ENCODE measurements at places on chromosomes 12 and 14.
A peak's percentile ranks its signal among the peaks of the same experiment; 100 is the strongest.

- no peak for DNase-seq
These were observed 17.2 kb upstream of the PIWIL1 start for GRCh38 chr12:130320536-130320935.

- no peak for DNase-seq
These were observed 663 bp downstream of the LRRK2 start for GRCh38 chr12:40225337-40225983.

DNA sequence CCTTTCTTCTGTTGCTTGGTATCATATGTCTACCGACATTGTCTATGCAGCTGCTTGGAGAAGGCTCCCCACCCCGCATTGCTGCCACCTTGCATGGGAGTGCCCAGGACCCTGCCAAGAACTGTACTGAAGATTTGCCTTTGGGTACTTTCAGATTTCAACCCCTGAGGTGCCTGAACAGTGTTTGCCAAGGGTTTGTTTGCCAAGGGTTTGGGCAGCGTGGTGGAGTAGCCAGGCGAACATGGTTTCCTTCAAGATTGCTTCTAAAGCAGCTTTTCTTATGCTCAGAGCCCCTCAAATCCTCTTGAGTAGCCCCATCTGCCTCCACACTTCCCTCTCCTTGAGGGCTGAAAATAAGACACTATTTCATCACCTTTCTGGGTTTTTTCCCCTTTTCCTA lies 25.3 kb upstream of the CRY1 start:
- no peak for DNase-seq

GRCh38 chr14:50763382-50764007 lies 67.5 kb downstream of the NIN start:
- DNase-seq: no peak

DNA sequence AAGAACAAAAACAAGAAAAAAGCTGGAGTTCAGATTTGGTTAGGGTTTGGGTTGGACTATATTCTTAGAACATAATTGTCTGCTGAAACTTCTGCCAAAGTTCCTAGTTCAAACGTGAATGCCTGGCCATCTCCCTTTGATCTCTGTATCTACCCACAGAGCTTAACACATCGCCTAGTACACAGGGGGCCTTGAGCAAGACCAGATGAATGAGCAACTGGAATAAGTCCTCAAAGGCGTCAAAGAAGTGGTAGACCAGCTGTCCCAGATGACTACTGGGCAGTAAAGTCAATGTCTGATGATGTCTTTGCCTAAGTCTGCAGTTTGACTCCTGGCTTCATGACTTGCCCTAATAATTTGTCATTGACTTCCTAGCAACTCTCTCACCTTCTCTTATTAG lies 13.9 kb upstream of the STAB2 start:
- no peak for DNase-seq

GRCh38 chr12:111368291-111368787 lies 556 bp downstream of the PHETA1 start:
- no peak for DNase-seq

- DNase-seq: no peak
These were observed 6.0 kb upstream of the SLC22A17 start for GRCh38 chr14:23358553-23359166.

DNA sequence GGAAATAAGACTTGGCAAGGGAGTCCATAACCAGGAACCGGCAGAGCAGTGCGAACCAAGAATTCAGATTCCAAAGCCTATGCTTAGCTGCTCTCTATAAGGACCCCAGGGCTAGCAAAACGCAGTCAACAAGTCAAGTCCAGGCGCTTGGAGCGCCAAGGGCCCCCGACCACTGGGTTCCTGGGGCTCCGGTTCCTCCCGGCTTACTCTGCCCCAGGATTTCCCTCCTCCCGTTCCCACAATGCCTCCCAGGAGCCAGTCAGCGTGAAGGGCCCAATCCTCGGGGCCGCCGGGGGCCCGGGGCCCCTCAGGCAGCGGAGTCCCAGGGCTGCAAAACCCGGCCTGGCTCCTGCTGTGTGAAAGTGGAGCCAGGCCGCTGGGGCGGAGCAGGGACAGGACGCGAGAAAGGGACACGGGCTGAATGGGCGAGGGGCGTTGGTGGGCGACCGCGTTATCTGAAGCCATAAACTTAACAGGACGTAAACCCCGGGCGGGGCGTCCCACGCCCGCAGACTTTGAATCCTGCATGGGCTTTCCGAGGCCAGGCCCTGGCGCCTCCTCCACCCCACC lies 1.5 kb downstream of the KRT8 start:
- DNase-seq: peak; percentile 18

DNA sequence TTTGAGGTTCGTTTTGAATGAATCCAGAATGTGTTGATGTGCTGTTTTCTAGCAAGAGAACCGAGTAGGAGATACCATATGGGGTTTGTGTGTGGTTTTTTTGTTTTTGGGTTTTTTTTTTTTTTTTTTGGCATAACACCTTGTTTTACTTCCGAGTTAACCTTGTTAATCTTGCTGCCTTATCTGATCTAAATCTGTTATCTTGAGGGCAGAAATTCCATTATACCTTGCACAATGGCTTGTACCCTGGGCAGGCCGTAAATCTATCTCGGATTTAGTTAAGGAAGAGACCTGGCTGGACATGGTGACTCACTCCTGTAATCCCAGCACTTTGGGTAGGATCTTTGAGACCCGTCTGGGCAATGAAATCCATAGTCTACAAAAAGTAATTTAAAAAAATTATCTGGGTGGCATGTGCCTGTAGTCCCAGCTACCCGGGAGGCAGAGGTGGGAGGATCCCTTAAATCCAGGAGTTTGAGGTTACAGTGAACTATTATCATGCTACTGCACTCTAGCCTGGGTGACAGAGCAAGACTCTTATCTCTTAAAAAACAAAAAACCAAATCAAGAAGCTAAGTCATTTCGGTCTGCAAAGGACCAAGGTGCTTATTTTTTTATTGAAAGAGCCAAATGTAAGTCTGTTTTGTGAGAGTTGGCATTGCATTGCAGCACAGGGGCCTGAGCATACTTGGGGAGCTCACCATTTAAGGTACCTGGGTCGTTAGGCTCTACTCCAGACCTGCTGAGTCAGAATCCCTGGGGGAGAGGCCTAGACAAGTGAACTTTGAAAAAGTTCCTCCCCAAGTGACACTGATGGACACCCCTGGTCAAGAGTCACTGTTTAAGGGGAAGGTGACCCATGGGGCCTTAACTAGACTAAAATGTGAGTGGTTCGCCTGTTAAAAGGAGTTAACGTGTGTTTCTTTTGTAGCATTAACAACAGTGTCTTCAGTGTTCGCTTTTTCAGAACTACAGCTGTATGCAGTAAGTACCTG lies 6.7 kb downstream of the DLST start:
- no peak for DNase-seq

GRCh38 chr14:34496679-34497513 lies 34.9 kb upstream of the SPTSSA start:
- no peak for DNase-seq

- no peak for DNase-seq
These were observed 2.0 kb downstream of the NFKBIA start for GRCh38 chr14:35402323-35403113.

GRCh38 chr14:54877703-54878021 lies 25.0 kb downstream of the GCH1 start:
- DNase-seq: no peak

DNA sequence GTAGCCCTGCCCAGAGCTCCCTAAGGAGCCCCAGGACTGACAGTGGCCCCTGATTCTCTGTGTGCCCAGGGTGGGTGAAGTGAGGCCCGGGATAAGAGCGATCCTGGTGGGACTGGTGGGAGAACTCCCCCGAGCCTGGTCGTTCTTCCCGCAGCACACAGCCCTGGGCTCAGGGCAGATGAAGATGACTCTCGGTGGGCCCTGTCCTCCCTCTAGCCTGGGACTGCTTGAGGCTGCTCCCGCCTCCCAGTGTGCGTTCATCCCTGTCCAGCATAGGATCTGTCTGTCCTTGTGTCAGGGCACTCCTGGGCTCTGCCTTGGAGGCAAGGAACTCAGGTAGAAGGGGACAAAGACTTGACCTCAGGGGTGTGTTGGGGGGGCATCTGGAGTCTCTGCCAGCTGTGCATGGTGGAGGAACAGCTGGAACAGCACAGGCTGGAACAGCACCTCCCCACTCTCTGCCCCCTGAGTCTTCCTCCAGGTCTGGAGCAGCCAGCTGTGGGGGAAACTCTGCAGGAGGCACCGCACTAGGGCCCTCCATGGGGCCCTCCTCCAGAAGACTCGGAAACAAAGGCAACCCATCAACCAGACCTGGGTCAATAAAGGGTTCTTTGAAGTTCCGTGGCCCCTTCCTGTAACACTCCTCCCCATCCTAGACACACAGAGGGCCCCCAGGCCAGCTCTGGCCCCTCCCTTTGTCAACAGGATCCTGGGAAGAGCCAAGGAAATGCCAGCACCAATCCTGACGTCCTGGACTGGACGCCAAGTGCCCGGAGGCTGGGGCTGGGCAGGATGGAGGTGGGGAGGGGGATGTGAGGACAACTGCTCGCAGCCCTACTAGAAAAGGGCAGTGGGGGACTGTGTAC lies 15.9 kb downstream of the FAIM2 start:
- no peak for DNase-seq

DNA sequence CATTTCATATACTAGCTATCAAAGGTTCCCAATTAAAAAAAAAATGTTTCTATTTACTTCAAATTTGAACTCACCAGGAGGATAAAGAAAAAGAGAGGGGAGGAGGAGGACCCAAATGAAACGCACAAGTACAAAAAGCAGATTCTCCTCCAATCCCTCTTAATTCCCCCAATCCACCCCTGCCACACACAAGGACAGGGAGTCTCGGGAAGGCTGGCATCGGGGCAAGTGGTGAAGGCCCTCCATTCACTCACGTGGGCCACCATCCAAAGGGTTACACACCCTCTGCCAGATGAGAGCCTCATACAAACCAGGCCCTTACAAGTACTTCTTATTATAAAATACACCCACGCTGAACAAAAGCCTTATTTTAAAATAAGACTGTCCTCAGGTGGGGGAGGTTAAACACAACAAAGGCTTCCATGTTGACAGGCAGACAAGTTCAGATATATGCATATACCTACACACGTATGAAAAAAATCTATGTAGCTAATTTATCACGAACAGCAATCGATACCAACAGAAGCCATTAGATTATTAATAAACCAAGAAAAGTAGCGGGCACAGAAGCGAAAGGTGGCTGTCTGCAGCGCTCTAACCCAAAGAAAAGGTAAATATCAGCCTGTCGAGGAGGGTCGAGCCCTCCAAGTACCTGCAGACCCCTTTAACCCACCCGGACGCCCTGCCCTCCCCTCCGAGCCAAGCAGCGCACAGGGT lies 1.5 kb downstream of the ATP2B1 start:
- DNase-seq: no peak

GRCh38 chr14:103626146-103626850 lies 2.7 kb upstream of the KLC1 start:
- DNase-seq: no peak

DNA sequence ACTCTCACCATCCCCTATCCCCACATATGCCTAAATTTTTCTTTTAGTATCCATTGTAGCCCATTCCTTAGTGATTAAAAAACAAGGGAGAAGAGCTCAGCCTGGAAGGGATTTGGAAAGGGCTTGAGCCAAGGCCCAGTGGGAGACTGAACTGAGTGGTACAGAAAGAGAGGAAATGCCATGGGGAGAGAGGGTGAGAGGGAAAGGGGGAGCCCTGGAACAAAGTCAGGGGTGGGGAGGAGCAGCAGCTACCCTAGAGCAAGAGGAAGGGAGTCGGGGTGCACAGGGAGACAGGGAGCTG lies 2.6 kb upstream of the ATN1 start:
- no peak for DNase-seq

GRCh38 chr12:81896771-81897170 lies 137.6 kb upstream of the PPFIA2 start:
- DNase-seq: no peak

DNA sequence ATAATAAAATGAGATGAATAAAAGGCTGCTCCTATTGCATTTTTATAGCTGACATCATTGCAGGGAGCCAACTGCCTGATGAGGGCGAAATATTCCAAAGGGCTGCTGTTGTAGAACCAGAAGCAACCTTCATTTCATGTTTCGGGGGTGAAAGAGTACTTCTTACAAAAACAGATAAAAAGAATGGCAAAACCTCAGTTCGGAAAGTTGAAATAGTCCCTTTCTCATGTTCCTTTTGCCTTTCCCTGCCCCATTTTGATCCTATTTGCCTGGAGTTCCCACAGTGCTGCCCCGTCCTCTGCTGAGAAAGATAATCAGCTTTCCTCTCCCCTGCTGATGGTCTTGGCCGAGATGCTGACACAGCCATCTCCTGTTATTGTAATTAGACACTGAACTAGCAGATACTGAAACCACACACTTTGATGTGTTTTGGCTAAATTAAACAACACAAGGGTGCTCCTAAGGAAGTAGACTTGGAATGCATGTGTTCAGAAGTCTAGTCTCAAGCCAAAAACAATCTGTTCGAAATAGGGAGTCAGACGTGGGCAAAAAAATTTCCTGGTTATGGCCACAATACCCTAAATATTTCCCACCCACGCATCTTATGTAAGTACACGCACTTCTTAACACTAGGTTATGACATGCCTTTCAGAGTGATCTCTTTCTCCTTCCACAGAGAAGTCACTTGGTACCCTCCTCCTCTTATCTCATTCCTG lies 117.2 kb downstream of the PPM1H start:
- no peak for DNase-seq

DNA sequence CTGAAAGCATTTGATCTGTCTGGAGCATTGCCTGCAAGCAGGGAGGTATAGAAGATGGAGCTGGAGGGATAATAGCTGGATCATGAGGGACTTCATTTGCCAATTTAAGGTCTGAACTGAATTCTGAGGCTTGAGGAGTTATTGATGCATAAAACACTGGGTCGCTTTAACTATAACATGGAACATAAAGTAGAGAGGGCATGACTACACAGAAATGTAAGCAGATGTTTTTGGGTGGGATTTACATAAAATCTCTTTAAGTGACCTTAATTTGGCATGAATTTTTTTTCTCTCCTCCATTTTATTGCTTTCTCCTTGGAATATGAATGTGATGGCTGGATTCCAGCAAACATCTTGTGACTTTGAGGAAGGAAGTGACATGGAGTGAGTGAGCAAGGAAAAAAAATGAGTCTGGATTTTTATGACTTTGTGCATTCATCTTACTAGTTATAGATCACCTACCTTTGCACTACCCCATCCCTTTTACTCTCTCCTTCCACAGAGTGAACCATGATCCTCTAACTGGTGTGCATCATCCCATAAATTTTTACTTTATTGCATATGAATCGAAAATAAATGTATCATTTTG lies 356.0 kb downstream of the DUSP6 start:
- DNase-seq: no peak

- no peak for DNase-seq
These were observed 142.3 kb upstream of the TBX3 start for GRCh38 chr12:114826244-114826643.

DNA sequence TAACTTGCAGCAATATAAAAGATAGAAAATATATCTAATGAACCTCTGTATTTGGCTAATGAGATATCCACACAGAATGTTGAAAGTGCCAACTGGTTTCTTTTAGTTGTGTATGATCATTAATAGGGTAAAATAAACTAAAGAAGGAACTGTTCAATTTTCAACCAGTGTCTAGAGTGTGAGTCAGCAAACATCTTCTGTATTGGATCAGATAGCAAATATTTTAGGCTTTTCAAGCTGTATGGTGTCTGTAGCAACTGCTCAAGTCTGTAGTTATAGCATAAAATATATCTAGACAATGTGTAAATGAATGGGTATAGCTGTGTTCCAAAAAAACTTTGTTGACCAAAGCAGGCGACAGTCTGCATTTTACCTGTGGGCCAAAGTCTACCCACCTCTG lies 23.5 kb upstream of the NOVA1 start:
- no peak for DNase-seq

GRCh38 chr14:87628129-87628528 lies 364.9 kb downstream of the GALC start:
- no peak for DNase-seq

- DNase-seq: no peak
These were observed 222.1 kb downstream of the C12orf42 start for GRCh38 chr12:103273645-103274044.
